ENCODE measurements at places on chromosomes 6 and 20. TPM values are rescaled to one million over a fixed set of nuclear protein-coding genes. Genes with fewer than 3 reads are reported as not detected.

DNA sequence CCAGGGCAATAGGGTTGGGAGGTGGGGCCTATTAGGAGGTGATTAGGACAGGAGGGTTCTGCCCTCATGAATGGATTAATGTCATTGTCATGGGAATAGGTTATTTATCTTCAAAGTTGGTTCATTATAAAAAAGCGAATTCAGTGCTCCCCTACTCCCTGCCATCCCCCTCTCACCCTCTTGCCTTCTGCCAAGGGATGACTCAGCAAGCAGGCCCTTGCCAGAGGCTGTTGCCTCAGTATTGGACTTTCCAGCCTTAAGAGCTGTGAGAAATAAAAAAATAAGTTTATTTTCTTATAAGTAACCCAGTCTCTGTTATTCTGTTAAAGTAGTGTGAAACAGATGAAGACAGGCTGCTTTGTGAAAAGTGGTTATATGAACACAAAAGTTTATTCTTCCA is 381.1 kb upstream of the ZFP64 start:
- no peak for DNase-seq

OR2H2 gene
- total RNA-seq, result not detected

- DNase-seq, result no peak
Observed at GRCh38 chr20:45408646-45409213, 641 bp downstream of the DBNDD2 start.

DNA sequence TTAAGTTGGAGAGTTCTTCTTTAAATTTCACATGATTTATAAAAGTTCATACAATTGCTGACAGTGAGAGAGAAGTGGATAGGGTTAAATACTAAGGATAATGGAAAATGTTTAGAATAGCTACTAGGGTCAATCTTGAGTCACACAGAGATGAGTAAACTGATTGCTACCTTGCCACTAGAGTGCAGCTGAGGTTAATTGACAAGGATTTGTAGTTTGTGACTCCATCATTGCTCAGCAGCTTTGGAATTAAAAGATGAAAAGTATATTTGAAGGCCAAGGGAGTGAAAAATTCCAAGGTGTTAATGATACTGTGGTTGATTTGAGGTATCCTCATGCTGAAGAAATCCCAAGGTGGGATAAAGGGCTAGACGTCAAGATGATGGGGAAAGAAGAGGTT is 524.0 kb downstream of the UTRN start:
- no peak for DNase-seq

PACSIN1 gene
- total RNA-seq, result not detected

DNA sequence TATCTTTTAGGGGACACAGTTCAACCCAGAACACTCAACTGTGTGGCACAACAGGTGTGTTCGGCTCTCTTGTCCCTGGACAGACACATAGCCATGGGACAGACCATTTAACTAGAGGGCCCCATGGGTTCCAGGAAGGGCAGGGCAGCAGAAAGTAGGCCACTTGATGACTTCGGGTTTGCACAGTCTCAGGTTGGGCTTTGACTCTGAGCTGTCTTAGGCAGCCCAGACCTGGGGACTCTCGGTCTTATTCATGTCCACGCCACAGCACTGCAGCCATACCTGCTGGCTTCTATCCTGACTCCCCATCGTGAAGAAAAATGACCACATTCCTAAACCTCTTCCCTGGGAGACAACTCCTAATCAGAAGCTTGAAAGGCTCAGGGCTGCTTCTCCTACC is 146.1 kb upstream of the AKAP12 start:
- DNase-seq, result no peak

ADTRP gene
- 0.31 TPM for total RNA-seq

VSTM2L gene
- total RNA-seq, result 1.6 TPM

DNA sequence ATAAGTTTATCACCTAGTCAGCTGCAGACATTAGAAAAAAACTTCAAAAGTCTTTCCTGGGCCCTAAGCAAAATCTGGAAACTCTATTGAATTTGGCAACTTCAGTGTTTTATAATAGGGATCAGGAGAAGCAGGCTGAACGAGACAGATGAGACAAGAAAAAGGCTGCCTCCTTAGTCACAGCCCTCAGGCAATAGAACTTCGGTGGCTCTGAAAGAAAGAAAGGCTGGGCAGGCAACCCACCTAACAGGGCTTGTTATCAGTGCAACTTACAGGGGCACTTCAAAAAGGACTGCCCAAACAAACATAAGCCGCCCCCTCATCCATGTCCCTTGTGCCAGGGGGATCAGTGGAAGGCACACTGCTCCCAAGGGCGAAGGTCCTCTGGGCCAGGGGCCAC is 657.9 kb upstream of the HS3ST5 start:
- no peak for DNase-seq

- no peak for DNase-seq
Observed at GRCh38 chr6:165972139-165972802, 195.4 kb downstream of the TBXT start.

DNA sequence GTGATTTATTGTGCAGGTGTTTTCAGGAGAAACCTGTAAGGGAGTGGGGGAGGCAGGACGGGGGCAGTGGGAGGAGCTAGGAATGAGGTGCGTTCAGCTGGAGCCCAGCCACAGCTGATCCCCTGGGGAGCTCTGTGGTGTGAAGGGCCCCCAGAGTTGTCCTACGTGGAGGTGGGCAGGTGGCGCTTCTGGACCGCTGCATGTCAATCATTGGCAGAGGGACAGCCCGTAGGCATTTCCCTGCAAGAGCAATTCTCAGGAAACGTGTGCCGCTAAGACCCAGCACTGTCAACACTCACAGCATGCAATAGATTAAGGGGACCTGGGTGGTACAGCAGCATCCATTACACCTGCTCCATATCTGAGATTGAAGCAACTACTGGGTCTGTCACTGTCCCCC is 88.0 kb downstream of the PRND start:
- no peak for DNase-seq

GRCh38 chr6:159196430-159196975 is 27.3 kb downstream of the FNDC1 start:
- no peak for DNase-seq

VNN1 gene
- total RNA-seq, result 1.9 TPM

FARS2 gene
- 24.0 TPM for total RNA-seq

UBE2V1 gene
- total RNA-seq, result 37.6 TPM

EBF4 gene
- not detected for total RNA-seq

DNA sequence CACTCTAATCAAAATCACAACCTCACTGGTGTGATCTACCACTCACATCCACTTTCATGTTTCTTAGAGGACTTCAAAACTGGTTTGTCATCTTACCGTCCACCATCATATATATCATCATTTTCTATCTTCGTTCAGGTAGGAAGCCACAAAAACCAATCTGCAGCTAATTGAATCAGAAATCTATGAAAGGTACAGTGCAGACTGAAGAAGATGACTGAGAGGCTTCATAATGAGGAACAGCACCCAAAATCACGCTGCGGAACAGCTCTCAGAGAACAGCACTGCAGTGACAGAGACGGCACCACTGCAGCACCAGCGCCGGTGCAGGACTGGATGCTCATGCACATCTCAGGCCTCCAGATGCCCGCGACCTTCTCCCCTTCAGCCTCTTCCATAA is 13.0 kb downstream of the GMDS start:
- DNase-seq, result no peak

SCRT2 gene
- not detected for total RNA-seq

GRCh38 chr6:37019065-37019450 is 13.6 kb downstream of the FGD2 start:
- DNase-seq, result no peak

COL10A1 gene
- not detected for total RNA-seq

TUBB2B gene
- total RNA-seq, result 3.5 TPM

DNA sequence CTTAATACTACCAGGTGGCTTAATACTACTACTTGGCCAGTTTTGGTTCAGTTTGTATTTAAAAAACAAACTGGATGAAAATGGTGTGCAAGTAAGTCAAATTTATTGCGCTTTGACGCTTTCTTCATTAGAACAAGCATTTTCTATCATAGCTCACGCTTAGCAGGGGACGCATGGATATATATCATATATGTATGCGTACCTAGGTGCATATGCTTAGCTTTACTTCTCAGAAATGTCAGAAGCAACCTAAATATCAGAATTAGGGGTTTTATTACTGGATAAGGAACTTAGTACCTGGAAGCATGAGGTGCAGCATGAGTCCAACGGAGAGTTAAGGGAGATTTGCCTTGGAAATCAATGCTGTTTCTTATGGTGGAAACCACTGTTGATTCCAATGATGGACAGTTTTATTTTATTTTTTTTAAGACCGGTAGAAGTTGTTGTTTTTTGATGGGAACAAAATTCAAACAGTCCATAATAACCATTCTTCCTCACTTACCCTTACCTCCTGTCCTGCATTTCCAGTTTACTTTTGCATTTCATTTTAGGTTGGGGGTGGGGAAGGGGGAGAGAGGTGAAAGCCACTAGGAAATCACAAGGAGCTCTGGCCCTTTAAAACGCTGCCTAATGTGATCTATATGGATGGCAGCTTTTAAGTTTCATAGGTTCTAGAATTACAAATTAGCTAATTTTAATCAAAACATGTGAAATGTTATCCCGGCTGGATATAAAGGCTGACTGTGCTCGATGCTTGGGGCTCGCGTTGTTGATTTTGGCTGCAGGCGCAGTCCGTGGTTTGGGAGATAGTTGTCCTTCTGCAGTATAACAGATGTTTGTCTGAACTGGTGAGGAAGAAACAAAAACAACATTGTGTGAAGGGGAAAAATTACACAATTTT is 2.1 kb downstream of the SOBP start:
- DNase-seq, result no peak

GRCh38 chr6:161353208-161353613 is 79.3 kb upstream of the AGPAT4 start:
- DNase-seq, result no peak

GRCh38 chr20:36467076-36467999 is 74.0 kb upstream of the MYL9 start:
- DNase-seq, result peak; percentile 52

DNA sequence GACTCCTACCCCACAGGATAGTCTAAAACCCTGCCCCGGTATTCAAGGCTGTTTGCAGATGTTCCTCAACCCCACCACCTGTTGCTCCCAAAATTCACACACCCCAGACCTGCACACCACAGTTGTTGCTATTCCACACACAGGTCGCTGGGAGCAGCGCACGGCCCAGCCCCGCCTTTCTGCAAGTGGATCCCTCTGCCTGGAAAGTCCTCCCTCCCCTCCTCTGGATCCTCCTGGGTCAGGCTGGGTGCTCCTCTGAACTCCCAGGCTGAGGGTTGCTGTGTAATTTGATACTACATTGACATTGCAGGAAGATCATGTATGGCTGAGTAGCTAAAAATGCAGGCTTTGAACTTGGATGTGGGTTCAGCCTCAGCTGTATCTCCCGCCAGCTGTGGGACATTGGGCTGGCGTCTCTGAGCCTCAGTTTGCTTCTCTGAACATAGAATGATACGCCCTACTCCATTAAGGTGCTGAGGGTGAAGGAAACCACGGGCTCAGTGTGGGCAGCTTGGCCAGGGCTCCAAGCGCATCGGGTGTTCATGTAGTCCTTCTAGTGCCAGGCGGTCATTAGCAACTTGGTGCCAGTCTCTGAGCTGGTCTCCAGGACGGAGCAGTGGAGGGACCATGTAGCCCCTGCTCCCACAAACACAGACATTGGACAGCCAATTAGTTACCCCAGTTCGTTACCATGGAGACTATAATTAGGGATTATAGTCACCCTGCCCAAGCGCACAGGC is 13.9 kb upstream of the CCN5 start:
- DNase-seq, result no peak

DNA sequence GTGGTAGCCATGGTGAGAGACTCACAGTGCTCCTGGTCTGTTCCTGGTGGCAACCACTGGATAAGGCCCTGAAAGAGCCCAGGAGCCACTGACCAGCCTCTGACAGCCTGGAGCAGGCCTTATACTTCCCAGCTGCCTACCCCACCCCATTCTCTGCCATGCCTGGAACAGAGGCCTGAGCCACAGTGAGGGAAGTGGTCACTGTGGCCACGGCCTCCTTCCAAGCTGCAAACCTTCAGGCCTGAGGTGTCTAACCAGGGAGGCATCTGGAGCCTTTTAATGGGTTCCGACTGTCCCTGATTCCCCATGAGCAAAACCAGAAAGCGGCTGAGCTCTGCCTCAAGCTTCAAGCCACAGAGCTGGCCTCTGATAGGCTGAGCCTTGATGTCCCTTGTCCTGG is 113.0 kb upstream of the SIRPA start:
- DNase-seq, result no peak

DNA sequence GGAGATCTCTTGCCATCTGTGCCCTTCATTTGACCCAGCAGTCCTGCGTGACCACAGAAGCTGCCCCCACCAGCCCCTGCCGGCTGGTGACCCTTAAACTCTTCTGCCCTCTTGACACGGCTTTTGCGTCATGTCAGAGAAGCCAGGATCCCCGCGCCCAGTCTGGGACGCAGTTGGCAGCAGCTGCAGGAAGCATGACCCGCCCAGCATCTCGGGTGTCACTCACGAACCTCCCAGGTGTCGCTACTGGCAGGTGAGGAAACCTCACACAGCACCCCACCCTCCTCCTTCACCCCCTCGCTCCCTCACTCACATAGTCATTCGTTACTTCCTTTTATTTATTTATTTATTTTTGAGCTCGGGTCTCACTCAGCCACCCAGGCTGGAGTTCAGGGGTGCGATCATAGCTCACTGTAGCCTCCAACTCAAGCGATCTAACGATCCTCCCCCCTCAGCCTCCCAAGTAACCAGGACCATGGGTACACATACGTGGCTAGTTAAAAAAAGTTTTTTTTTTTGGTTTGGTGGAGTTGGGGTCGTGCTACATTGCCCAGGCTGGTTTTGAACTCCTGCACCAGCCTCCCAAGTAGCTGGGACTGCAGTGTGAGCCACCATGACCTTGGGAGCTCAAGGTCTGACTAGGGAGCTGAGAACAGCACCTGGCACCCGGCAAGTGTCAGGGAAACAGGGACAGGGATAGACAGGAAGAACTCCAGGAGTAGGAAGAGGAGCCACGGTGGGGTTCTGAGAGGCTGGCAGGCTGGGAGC is 14.1 kb upstream of the SPDEF start:
- DNase-seq, result no peak

DNA sequence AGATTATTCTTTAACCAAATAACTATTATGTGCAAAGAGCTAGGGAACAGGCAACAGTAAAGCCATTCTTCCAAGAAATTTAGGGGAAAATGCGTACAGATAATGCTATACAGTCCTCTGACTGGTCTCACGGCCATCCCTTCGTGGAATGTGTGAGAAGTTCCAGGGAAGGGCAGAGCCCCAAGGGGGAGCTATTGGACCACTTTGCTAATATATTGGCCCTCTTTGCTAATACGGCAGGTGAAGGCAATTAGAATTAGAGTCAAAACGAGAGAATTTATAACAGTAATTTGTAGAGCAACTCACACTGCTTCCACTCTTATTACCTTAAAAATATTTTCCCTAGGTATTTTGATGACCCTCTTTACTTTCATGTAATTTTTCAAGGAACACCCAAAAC is 140.4 kb downstream of the IMPG1 start:
- no peak for DNase-seq

GRCh38 chr6:125151700-125152099 is 1.9 kb upstream of the TPD52L1 start:
- DNase-seq, result no peak

PRKN gene
- 13.2 TPM for total RNA-seq

DNA sequence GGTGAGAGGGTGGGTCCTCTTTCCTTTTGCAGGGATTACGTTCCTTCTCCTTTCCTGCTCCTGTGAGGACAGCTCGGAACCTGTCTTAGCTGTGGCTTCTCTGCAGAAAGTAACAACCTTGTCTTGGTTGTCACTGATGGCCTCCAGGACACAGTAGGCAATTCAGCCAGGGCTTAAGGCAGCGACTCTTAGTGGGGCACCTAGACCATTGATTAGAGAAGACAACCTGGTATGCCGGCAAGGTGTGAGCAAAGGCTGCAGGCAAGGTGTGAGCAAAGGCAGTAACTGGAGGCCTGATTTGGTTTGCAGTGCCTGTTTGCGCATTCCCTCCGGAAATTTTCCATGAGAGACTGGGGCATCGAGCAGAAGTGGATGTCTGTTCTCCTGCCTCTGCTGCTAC is 37.6 kb downstream of the DYNLT1 start:
- no peak for DNase-seq

GRCh38 chr20:48781634-48782033 is 46.2 kb downstream of the PREX1 start:
- no peak for DNase-seq

All from gastrocnemius medialis (tissue), 4 donors.